Suppressor macrophage (primary cell): ENCODE measurements at places on chromosomes 2 and 18.

DNA sequence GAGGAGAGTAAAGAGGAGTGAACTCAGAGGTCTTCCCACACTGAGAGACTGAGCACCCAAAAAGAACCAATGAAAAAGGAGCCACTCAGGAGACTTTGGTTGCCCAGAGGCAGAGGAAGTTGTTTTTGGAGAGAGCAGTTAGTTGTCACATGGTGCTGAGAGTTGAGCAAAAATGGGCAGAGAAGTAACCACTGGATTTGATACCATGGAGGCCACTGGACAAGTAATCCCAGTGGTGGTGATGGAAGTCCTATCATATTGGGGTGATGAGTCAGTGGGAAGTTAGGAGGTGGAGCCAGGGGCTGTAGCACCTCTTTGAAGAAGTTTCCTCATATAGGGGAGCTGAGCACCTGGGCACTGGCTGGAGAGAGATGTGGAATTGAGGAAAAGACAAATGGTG is 235.8 kb downstream of the TPGS2 start:
- DNase-seq = no peak

DNA sequence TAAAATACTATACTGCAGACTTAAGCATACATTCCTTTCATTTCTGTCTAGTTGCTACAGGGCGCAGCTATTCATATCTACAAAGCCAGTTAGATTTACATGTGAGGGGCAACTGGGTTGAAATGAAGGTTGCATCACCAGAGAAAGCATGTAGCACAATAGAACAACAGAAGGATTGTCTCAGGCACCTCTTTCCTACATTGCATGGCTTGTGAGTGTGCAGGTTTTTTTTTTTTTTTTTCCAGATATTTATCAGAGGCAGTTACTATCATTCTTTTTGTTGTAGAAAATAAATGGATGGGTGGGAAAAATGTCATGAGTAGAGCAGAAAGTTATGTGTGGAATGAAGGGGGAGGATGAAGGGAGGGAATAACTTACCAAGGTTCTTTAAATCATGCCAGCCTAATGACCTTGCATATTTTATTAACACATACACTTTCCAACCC is 86.8 kb downstream of the ERBB4 start:
- DNase-seq = no peak

DNA sequence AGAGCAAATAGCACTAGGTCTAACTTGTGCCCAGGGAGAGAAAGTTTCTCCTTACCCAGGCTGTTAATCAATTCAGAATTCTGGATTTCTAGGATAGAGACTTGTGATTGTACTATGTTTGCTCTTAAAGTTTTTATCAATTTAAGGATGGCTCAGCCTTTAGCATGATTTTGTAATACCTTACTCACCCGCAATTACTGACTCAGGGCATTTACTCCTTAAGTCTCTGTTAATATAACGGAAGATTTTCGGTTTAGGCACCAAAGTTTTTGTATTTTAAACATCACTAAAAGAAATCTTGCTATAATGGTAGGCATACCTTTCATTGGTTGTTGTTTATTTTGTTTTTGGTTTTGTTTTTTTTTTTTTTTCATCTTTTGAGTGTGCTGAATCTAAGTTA is 358.2 kb downstream of the RBM43 start:
- no peak for DNase-seq

- DNase-seq = no peak
Observed at GRCh38 chr2:162457046-162457445, 113.1 kb downstream of the GCA start.

DNA sequence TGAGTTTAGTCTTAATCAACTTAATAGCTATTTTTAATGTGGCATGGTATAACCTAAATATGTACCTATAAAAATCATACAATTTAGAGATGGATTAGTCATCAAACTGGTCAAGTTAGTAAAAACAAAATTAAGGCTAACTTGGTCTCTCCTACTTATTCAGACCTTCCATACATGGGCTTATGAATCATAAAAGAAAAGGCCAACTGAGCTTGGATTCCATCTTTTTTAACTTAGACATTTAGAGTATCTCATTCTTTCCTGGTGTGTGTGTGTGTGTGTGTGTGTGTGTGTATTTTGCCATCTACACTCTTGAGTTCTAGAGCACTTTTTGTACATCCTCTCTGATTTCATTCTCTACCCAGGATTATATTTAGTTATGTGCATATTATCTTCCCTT is 637.5 kb downstream of the PLCL1 start:
- DNase-seq = no peak

- peak; percentile 31 for DNase-seq
Observed at GRCh38 chr2:207766041-207766551, 3.6 kb downstream of the FZD5 start.

- DNase-seq = no peak
Observed at GRCh38 chr2:109173311-109174171, 44.5 kb downstream of the SH3RF3 start.
